NCI-H69 (cell line): ENCODE measurements at places on chromosomes 5 and 9.

GRCh38 chr5:168530621-168531150 is 1.6 kb downstream of the FBLL1 start:
- DNase-seq = no peak

DNA sequence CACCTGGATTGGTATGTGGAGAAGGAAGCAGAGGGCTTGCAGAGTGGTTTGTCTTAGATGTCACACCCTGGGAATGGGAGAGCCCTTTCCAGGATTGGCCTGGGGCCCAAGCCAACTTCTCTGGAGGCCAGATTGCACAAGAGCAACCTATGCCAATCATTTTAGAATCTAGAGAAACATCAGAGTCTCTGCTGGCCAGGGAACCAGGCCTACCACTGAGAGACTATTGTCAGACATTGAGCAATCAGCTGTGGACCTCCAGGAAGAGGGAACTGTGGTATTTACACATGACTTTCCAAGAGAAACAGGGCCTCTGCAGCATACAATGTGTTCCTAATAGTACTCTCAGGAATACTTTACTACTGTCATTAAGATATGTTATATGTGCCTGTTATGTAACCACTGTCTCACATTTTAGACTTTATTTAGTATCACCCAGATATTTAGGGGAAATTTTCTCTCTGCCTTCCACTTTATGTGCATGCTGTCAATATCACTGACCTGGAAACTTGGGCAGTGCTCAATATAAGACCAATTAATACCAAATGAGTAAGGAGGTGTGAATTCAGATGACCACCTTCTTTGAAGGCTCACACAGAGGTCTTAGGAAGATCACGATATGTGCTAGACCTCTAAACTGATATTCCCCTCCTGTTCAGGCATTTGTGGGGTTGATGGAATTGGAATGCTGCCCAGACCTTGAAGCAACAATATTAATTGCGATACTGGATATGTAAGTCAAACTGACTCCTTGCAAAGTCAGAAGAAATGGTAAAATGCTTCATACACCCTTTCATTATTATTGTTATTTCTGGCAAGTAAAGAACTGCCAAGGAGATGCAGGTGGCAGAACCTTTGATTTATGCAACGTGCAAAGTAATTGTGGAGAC is 20.5 kb upstream of the CCL28 start:
- peak; percentile 86 for DNase-seq

DNA sequence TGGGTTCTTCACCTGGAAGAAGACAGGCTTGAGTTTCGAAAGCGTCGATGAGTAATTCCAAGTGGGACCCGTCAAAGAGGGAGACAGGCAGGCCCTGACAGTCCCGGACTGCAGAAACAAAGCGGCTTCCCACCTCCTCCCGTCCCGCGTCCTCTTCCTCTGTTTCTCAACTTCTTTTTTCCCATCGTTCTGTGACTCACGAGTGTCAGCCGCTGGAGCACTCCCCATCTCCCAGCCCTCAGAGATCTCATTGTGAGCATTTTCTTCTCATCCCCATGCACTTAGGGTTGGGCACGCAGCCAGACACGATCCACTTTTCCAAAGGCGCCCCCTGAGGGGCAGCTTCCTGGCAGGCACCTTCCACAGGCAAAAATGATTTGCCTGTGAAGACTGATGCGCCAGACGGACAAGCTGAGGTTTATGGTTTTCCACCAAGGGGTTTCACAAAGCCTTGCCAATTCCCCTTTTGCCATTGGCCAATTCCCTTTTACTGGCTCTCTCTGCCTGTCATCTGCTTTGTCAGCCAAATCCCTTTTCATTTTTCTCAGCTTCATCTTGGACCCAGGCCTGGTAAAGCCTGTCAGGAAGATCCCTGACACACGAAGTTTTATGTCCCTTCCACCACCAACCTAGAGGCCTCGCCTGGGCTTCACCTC is 86.5 kb upstream of the ANKRD55 start:
- peak; percentile 77 for DNase-seq

GRCh38 chr9:91011891-91012290 is 210.3 kb downstream of the SYK start:
- no peak for DNase-seq
